Smooth muscle cell of bladder (primary cell): ENCODE measurements at places on chromosomes 16 and 17. TPM values are rescaled to one million over a fixed set of nuclear protein-coding genes. Genes with fewer than 3 reads are reported as not detected.

The TPSAB1 gene
- total RNA-seq: not detected in 2 replicates

The SIRT7 gene
- total RNA-seq: 16.9 and 21.2 TPM in 2 replicates

The TNFRSF13B gene
- not detected in 2 replicates for total RNA-seq

The SETD6 gene
- total RNA-seq: 9.8 and 12.6 TPM in 2 replicates

The VASN gene
- 86.0 and 107 TPM in 2 replicates for total RNA-seq

The TEKT1 gene
- total RNA-seq: not detected in 2 replicates

The TMC8 gene
- not detected in 2 replicates for total RNA-seq

The ARHGAP44 gene
- total RNA-seq: 0.71 and 1.6 TPM in 2 replicates

The CDH8 gene
- not detected in 2 replicates for total RNA-seq

The MYL11 gene
- not detected in 2 replicates for total RNA-seq

The KRT33B gene
- total RNA-seq: 0.14 and 0.18 TPM in 2 replicates

The MSLN gene
- not detected in 2 replicates for total RNA-seq

The LIG3 gene
- total RNA-seq: 28.3 and 34.0 TPM in 2 replicates

The CCL7 gene
- total RNA-seq: 1.0 and 3.4 TPM in 2 replicates

The IRX3 gene
- total RNA-seq: under 0.01 and 0.65 TPM in 2 replicates

The GPR139 gene
- total RNA-seq: not detected in 2 replicates

The SLFN14 gene
- not detected in 2 replicates for total RNA-seq

The SLC43A2 gene
- total RNA-seq: 6.5 and 10.4 TPM in 2 replicates
